Muscle of leg (tissue), 16 donors: ENCODE measurements at places on chromosomes 12 and 14.

DNA sequence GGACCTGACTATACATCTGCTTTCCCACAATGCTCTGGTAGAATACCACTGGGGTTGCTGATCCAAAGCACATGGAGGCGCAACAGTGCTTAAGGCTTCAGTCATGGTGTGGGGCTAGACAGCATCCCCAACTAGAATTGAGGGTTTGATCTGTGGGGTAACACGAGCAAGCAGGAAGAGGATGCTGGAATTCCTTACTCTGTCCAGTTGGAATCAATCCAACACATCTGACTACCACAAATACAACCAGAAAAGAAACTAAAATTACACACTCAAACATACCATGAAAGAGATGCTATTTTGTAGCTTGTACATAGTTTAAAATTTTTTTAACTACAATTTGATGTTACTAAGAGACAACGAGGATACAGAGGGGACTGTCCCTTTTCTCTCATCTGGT is 40.4 kb upstream of the GTF2A1 start:
- DNase-seq = peak; percentile 71

DNA sequence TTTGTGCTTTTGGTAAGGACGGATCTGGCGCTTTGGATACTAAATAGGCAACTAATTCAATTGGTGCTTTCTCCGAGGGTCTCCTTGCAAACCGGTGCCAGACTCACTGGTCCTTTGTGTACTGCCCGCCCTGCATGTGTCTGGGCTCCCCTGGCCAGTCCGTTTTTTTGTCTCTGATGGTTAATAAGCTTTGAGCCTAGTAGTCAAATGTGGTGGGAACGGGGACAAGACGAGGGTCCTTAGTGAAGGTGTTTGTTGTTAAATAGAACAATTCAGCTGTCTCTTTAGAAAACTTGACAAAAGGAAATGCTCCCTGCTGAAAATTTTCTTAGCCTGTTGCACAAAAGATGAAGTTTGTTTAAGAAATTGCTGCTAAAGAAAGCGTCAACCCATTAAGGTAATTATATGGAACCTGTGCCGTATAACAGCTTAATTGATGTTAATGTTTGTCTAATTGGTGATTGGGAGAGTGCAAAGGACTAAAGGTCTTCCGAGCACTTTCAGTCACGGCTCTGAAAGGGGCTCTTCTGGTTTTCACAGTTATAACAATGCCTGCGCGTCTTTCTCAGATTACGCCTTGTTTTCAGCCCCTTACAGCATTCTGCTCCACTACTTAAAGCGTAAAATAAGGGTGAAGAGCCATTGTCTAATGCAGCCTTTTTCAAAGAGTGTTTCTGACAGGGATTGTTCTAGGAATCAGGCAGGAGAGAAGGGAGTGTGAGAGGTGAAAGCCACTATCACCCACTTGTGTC is 537.4 kb downstream of the PRKD1 start:
- DNase-seq = no peak

DNA sequence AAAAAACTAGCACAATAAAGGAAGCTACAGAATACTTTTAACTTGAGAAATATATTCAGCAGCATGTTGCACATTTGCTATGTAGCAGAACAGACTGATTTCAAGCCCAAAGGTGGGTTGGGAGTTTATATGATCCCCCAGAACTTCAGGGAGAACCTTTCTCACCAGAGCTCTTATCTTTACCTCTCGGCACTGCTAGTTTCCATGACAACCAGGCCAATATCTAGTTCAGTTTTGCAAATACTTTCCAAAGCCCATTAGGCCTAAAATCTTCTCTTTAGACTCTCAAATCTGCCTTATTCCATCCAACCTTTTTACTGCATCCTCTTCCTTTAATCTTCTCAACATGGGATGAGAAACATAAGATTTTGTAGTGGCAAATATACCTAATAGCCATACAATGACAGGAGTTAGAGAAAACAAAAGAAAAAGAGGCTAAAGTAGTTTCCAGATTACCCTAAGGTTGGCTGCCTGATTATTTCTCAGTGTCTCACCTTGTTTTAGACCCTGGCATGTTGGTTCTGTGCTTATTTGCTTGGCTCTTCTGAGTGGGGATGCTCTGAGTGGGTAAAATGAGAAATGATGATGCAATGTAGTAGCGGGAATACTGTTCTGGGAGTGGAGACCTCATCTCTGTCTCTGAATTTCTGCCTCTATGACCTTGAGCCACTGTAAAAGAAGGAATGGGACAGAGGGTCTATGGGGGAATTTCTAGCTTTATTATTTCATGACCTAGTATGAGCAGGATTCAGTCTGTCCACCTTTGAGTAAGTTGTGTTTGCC is 427.6 kb upstream of the STXBP6 start:
- no peak for DNase-seq

DNA sequence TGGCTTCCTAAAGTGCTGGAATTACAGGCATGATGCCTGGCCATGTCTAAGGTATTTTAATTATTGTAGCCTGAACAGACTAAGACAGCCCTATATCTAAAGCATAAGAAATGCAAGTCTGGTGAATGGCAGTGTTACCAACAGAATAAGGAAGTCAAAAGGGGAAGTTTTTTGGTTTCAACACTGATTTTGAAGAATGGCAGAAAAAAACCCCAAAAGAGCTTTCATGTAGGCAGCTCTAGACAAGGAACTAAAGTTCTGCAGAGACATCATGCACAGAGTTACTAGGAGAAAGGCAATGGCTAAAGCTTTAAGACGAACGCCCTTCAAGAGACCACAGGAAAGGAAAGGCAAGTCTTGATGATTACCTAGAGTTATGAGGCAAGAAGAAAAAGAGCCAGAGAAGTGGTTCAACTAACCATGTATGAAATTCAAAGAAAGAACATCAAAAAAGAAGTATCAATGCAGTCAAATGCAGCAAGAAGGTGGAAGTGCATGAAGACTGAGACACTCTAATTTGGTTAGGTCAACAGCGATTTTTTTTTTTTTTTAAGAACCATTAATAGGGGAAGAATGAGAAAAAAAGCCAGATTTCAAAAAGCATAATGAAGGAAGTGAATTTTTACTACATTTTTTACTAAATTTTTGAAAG is 50.8 kb downstream of the RPS6KA5 start:
- peak; percentile 65 for DNase-seq

DNA sequence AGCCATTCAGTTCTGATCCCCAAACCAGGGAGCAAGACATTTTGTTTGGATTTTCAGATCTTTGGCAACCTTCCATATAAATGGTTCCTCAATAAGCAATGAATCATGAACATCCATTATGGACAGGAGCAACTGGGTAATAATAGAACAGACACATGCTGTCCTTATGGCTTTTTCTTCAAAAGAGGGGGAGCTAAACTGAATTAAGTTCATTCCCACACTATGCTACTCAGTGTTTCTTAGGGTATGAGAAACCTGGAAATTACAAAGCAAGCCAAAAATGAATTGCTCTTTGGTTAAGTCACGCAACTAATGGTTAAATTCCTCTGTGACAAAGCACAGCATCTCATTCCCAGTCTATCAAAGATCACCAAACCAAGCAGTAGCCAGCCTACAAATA is 51.0 kb downstream of the PTGER2 start:
- peak; percentile 63 for DNase-seq
